HS-27A (cell line): ENCODE measurements at places on chromosomes 3 and 15.

- DNase-seq = no peak
These were observed 18.2 kb downstream of the TBC1D2B start for GRCh38 chr15:78059110-78059839.

GRCh38 chr3:51550080-51550819 lies 11.7 kb downstream of the RAD54L2 start:
- DNase-seq = no peak

GRCh38 chr3:32077260-32078084 lies 28.9 kb upstream of the GPD1L start:
- DNase-seq = no peak

- no peak for DNase-seq
These were observed 163.8 kb upstream of the CDIN1 start for GRCh38 chr15:36415643-36416042.

- DNase-seq = no peak
These were observed 11.9 kb downstream of the RAP2B start for GRCh38 chr3:153173758-153174516.

DNA sequence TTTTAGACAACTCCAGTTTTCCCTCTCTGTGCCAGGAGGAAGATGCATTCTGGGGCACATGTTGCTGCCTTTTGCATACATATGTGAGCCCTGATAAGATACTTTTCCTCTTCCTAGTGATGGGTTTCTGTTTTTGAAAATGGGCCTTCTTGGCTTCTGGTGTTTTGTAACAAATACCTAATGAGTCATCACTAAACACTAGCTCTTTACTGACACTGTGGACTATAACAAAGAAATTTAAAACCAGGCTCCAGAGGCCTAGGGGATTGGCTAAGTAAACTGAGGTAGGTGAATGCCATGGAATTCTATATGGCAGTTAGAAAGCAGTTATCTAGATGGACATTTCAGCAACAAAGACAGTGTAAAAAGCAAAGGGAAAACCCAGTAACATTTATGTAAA lies 93.4 kb upstream of the NR2E3 start:
- DNase-seq = no peak
